Stimulated activated CD8-positive, alpha-beta memory T cell treated with anti-CD3 and anti-CD28 coated beads, Interleukin-7, amount 100 ng/mL, for 1 hour (primary cell): ENCODE measurements at places on chromosomes 11 and 22.

- no peak for DNase-seq
Observed at GRCh38 chr22:28909375-28909774, 26.0 kb downstream of the ZNRF3 start.

- DNase-seq: no peak
Observed at GRCh38 chr22:19819208-19819910, 35.3 kb downstream of the GNB1L start.

GRCh38 chr22:47210112-47210657 is 447.7 kb downstream of the TBC1D22A start:
- DNase-seq: no peak

GRCh38 chr11:61961570-61962212 is 5.7 kb downstream of the FTH1 start:
- no peak for DNase-seq

DNA sequence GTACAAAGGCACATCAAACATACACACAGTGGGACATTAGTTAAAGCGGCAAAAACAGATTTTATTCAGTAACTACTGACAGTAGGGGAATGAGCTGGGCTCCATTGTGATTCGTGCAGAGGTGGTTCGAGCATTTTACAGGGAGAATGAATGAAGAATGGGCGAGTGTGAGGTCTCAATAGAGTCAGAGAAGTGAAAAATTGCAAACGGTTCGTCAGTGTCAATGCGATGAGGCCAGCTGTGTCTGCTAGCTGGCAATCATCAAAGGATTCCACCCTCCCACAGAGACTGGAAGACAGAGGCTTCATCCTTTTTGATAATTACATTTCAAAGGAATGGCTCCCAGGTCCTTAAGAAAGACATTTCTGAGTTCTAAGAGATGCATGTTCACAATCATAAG is 17.4 kb downstream of the OR4D9 start:
- no peak for DNase-seq

DNA sequence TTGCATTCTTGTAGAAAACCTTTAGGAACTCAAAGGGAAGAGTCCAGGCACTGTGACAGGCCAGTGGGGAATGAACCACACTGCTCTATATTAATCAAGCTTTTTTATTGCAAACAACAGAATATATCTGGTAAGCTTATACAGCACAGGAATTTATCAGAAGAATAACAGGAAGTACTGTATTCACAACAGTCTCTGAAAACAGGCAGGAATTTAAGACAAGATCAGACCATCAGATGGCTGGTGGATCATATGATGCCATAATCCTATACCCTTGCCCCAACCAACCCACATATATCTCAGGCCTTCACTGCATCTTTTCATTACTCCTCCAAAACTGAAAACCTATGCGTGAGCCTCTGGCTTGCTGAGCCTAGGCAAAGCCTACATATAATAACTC is 1.0 kb upstream of the HTATIP2 start:
- DNase-seq: no peak

- no peak for DNase-seq
Observed at GRCh38 chr11:9380773-9381172, 3.7 kb upstream of the IPO7 start.

GRCh38 chr11:126489836-126490660 is 134.6 kb downstream of the ST3GAL4 start:
- no peak for DNase-seq

GRCh38 chr22:21719024-21719423 is 16.6 kb downstream of the YPEL1 start:
- DNase-seq: no peak

DNA sequence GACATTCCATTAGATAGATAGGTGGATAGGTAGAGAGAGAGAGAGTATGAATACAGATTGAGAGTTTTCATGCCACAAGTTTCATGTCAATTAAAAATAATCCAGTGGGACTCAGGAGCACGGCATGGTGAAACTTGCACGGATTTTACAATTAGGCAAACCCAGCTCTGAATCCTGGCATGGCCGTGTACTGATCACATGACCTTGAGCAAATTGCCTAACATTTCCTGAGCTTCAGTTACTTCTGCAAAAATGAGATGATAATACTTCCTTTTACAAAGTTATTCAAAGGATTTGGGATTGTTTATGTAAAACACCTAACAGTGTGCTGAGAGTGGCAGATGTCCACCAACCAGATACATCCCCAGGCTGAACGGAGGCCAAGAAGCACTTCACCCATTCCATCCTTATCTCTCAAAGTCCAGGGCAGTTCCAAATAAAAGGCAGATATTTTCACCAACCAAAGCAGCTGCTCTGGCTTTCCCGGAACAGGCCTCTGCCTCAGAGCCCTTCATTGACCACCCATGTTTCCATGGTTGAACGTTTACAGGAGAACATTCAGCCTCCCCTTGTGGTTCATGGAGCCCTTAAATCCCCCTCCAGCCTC is 17.9 kb downstream of the APLNR start:
- no peak for DNase-seq

- DNase-seq: no peak
Observed at GRCh38 chr11:59866836-59867235, 549 bp upstream of the TCN1 start.

- no peak for DNase-seq
Observed at GRCh38 chr11:37110385-37110784, 512.3 kb upstream of the RAG2 start.

DNA sequence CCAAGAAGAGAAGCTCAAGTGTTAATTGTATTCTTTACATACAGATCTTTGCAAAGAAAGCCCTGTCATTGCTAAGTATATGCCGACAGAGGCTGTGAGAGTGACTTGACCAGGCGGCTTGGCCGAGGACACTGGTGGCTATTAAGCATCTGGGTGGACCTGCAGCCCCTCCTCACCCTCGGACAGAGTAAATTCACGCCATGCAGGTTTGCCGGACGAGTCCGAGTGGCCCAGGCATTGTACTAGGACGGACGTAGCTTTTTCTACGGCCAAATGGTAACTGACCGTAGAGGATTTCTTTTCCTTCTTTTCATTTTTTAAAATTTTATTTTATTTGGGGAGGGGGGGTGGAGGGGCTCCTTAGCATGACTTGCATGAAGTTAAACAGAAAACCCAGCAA is 47.0 kb downstream of the KCNC1 start:
- DNase-seq: no peak

GRCh38 chr22:17575681-17576080 is 12.4 kb downstream of the SLC25A18 start:
- DNase-seq: no peak

GRCh38 chr11:30608534-30608933 is 22.4 kb upstream of the MPPED2 start:
- no peak for DNase-seq

DNA sequence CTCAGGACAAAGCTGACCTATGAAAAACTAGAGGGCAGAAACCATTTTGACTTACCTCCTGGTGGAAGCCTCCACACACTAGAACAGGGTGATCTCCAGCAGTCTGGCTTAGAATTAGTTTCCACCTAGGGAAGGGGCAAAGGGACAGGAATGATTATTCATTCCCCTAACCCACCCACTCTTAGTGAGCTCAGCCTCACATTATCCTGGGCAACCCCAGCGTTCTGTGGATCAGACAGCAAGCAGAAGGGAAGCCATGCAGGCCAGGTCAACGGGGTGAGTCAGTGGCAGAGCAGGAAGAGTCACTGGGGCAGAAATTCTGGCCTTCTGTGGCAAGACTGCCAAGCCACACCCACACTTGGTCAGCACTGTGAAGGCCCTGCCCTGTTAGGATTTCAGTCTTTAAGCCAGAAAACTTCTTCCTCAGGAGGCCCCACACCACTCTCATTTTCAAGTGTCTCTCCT is 10.5 kb downstream of the NUMA1 start:
- no peak for DNase-seq

DNA sequence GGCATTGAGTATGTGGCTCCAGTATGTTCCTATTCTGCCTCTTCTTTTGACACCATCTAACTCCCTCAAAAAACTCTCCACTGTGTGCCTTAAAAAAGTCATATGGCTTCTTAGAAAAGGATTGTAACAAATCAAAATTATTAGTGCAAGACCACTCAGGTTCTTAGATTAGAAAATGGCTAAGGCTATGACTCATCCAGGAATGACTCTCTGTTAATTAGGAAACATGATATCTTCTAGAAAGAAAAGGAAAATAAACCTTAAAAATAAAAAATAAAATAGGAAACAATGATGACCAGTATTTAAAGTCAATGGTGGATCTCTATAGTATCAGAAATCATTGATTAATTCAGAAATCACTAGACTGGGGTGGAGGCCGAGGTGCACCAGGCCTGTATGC is 21.7 kb downstream of the SLC25A17 start:
- no peak for DNase-seq

DNA sequence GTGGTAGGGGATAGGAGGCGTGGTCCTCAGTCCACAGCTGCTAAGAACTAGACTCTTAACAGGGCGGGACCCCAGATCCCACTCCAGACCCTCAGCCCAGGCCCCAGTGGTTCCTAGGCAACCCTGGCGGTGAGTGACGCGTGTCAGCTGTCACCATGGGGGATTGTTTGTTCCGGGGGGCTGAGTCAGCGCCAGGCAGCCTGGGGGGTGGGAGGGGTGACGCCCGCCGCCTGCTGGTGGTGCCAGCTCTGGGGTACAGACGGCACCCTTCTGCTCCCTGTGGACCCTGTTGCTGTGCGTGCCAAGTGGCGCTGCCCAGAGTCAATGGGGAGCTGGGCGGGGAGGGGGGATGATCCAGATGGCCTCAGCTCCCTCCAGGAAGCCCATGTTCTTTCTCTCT is 2.5 kb downstream of the CNIH2 start:
- no peak for DNase-seq

- DNase-seq: no peak
Observed at GRCh38 chr22:26476705-26477340, 6.8 kb downstream of the HPS4 start.

- DNase-seq: no peak
Observed at GRCh38 chr11:63243533-63243932, at the start of gene SLC22A25. SLC22A25 (minus strand) TSS chr11:63243599; CDS start chr11:63229652, 13,947 bp downstream.

GRCh38 chr11:111944651-111945051 is 7.5 kb downstream of the DIXDC1 start:
- DNase-seq: no peak
